ENCODE measurements at places on chromosomes 1 and 21.

GRCh38 chr1:54577612-54578011, 29.6 kb downstream of the ACOT11 start:
- peak; percentile 68 for DNase-seq

DNA sequence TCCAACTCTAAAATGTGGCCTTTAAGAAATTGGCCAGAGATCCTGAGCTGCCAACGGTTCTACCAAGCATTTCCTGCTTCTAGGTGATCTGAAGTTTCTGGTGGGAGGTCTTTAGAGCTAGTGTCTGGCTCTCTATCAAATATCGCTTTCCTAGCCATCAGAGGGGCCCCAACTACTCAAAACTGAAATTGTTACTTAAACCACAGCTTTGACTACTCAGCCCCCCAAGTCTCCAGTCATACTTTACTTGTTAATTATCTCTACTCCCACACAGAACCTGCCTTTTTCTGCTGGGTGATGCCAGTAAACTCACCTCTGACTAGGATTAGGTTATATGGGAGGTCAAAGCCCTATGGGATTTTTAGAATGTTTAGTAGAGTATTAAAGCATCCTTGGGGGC, 95.1 kb downstream of the FASLG start:
- no peak for DNase-seq

DNA sequence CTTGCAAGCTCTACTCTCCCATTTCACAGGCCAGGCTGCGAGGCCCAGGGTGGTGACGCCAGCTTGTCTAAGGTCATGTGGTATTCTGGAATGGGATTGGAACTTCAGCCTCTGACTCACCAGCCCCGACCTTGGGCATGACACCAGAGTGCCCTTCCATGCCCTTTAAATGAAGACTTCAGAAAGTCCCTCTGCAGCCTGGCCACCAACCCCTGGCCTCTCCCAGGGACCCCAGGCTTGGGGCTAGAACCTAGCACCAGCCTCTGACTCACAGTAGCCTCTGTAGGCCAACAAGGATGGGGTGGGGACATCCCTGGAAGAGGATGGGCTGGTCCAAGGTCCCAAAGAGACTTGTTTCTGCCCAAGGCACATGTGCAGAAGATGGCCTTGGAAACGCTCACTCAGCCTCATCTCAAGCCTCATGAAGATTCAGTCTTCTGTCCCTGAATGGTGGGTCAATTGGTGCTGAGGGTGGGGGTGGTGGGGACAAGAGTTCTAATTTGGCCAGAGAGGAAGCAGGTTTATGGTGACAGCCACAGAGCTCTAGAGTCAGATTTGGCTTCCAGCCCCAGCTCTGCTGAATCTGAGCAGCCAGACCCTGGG, 36.1 kb upstream of the RUNX3 start:
- no peak for DNase-seq

DNA sequence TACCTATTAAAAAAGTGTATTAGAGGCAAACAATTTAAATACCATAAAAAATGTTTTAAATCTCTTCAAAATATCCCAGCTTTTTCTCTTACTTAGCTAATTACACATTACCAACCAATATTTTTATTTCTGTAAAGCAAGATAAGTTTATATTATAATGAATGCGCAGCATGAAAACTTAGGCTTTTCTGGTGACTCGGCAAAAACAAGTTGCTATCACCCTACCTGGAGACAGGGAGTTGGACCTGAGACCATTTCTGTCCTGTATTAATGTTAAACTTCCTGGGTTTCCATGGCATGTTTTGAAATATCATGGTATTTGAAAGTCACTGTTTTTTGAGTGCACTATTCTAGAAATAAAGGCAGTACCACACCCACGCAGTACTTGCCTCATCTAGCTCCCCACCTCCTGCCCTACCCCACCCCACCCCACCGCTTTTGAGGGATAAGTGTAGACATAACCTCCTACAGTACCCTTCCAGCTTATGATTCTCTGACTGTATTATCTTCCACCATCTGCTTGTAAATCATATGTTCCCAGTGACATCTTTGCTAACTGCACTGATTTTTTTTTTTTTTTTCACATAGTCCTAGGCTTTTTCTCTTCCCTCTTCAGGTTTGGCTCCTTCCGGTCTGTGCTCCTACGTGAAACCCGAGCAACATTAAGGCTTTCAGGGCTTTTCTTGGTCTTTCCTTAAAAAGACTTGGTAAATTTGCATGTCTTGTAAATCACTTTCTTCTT, 77.5 kb downstream of the PHTF1 start:
- DNase-seq = no peak

GRCh38 chr1:13825033-13825432, 125.0 kb downstream of the PRDM2 start:
- no peak for DNase-seq

- no peak for DNase-seq
Observed at GRCh38 chr1:215402147-215402546, 165.0 kb upstream of the KCTD3 start.

DNA sequence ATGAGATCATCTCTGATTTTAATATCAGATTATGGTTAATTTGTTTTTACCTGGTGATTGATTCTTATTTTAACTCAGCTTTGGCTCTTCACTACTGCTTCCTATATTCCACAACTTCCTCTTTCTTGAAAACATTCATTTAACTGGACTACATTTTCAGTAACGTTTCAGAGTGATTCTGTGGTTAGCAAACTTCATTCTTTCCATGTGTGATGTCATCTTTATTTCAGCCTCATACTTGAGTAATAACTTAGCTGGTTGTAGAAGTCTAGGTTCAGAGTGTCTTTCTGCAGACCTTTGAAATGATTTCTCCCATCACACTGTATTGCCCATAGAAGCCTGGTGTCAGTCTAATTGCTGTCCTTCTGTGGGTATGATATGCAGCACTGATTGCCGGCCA, 36.0 kb upstream of the SLC35F3 start:
- DNase-seq = no peak

DNA sequence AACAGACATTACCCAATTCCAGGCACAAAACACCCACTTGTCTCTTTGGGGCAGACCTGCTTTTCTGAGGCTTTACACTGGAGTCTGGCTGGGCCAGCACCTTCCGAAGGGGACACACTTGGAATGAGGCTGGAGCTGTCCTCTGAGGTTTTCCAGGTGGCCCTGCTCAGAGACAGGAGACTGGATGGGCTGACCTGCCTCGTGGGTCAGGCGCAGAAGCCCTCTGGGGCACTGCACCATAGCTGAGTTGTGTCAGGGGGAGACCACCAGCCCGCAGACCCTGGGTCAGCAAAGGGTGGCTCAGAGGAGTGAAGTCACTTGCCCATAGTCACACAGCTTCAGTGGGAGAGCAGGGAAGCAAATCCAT, 1.8 kb downstream of the SH2D5 start:
- no peak for DNase-seq

DNA sequence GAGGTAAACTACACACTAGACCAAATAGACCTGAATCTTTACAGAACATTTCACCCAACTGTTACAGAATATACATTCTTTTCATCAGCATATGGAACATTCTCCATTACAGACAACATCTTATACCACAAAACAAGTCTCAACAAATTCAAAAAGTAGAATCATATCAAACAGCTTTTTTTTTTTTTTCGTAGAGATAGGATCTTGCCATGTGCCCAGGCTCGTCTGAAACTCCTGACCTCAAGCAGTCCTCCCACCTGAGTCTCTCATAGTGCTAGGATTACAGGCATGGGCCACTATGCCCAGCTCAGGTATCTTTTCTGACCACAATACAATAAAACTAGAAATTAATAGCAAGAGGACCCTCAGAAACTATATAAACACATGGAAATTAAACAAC, 36.5 kb downstream of the HSF2BP start:
- DNase-seq = no peak

GRCh38 chr21:36034211-36034913, 26.0 kb downstream of the SETD4 start:
- no peak for DNase-seq

DNA sequence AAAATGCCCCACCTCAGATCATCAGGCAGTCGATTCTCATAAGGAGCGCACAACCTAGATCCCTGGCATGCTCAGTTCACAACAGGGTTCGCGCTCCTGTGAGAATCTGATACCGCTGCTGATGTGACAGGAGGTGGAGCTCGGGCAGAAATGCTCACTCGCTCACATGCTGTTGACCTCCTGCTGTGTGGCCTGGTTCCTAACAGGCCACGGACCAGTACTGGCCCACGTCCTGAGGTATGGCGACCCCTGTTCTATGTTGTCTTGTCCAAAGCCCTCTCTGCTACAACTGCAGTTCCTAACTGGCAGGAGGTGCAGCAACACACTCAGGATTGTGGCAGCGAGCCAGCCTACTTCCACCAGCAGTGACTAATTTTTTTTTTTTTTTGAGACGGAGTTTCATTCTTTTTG, 70.6 kb downstream of the CLSTN1 start:
- DNase-seq = peak; percentile 12

DNA sequence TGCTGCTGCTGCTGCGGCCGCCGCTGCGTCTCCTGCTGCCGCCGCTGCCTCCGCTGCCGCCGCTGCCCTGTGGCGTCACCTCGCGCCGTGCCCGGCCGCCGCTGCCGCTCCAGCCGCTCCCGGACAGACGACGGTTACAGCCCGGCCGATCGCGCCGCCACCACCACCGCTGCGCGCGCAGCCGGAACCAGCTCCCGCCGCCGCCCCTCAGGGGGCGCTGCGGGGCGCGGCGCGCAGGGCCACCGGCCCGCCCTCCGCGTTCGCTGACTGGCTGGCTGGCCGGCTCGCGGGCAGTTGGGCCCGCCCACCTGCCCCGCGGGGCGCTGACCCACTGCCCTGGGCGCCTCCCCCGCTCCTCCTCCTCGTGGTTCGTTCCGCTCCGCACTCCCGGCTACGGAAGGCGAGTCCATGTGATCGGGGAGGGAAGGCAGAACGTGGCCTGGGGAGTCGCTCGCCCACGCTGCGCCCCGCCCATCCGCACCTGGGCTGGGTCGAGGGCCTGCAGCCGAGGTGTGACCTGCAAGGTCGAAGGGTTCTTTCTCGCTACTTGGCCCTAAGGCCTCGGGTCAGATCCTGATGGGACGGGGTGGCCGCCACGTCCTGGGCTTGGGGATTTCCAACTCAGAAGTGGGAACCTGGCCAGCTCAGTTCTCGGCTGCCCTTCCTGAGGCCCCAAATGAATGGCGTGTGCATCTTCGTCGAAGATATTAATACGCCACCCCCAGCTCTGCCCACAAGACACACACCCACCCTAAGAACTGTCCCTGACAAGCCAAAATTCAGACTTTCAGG, at the start of gene PTP4A2:
Gene PTP4A2, minus strand, starts transcription at position 185 of the 792 bp plus-strand sequence. CDS start 19,303 bp downstream, outside the sequence.
- peak; percentile 88 for DNase-seq

DNA sequence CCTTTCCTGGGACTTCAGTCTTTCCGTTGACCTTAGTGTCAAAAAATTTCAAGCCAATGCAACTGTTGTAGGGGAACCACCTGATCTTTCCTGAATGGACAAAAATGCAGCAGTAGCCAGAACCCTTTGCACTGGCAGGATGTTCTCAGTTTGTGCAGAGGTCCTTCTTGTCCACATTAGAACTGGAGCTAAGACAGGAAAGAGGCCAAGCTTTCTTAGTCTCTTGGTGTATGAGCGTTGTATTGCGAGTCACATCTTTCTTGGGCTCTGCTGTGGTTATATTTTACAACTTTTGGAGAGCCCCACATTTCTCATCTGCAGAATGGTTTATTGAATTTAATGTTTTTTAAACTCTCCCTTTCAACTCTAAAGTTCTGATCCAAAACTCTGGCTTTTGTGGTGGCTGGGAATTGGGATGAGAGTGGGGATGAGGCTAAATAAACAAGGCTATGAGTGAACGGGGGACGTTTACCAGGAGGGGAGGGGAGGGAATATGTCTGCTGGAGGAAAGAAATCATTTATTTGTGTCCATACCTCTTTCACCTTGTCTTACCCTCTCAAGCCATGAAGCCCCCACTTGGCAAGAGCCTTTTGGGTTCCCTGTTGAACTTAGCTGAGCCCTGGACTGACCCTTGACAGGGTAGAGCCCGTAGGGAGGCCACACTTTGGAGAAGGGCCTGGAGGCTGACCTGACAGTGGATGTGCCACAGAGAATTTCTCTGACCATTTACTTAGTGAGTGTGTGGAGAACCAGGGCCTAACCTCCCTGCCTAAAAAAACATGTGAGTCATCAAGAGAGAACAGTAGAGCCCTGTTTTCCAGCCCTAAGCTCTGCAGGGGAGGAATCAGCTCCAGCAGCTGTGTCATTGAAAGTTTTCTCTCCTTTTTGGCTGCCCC, 586 bp downstream of the CHI3L2 start:
- DNase-seq = no peak

DNA sequence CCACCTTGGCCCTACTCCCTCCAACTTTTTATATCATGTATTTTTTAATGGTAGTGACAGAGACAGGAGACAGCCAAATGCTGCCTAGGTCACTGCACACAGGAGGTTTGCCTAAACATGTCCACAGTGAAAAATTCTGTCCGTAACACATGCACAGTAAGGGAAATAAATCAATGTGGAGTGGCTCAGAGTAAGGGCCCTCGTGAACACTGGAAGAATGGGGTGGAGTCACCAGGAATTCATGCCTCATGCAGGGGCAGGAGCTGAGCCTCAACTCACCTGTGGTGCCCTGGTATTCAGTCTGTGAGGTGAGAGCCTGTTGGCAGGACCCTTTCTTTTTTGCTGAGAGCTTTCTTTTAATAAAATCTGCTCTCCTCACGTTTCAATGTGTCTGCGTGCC, 289.1 kb downstream of the TGFB2 start:
- no peak for DNase-seq

DNA sequence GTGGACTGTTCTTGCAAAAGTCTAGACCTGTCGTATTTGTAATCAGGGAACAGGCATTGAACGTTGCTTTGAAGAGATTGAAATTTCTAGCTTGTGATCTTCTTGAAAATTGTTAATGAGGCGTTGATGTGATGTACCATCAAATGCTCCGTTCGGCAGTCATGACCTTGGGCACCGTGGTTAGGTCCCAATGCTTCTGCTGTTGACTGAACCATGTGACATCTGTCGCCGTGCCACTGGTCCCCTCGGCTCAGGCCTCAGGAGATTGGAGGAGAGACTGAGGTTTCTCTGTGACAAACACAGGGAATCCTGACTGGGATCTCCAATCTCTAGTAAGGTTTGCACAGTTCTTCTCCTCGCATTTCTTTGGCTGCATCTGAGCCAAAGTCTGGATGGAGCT, 18.1 kb upstream of the KCNAB2 start:
- no peak for DNase-seq

DNA sequence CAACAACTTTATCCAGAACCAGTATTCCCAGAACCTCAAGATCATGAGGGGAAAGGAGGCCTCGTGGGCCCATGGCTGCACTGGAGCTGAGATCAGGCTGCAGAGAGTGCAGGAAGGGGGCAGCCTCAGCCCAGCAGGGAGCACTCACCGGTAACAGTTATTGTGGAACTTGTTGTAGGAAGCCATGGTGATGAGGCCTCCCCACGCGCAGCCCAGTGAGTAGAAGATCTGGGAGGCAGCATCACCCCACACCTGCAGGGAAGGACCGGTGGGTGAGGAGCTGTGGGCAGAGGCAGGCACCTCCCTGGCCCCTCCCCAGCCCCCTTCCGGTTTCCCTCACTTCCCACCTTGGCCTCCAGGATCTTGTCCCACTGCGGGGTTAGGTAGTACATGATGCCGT, 10.8 kb downstream of the CCDC24 start:
- DNase-seq = no peak

- no peak for DNase-seq
Observed at GRCh38 chr1:29218223-29218622, 12.5 kb downstream of the MECR start.

Data from BE2C (cell line).